NCI-H2029 treated with DMSO at 0.1 percent for 48 hours (cell line): ENCODE measurements at places on chromosomes 3 and 15.

DNA sequence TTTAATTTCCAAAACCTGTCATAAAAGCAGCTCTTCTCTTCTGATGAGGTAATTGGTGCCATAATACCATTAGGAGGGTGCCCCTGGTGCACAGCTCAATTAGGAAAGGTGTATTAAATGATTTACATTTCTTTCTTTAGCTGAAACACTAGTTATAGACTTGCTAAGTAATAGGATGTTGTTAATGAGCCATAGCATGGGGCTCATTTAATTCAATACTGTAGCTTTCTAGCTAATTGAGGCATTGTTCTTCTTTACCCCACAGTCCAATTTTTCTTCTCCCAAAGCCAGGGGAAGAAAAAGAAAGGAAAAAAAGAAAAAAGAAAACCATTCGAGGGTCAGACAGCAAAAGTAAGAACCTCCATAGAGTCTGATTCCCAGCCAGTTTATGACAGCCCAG is 164.0 kb upstream of the HES1 start:
- no peak for DNase-seq

GRCh38 chr3:149812165-149812605 is 830 bp upstream of the RNF13 start:
- DNase-seq = no peak

- no peak for DNase-seq
Measured at GRCh38 chr15:57283774-57284503, 92.4 kb upstream of the CGNL1 start.

GRCh38 chr3:138082085-138082991 is 33.1 kb downstream of the DZIP1L start:
- no peak for DNase-seq

DNA sequence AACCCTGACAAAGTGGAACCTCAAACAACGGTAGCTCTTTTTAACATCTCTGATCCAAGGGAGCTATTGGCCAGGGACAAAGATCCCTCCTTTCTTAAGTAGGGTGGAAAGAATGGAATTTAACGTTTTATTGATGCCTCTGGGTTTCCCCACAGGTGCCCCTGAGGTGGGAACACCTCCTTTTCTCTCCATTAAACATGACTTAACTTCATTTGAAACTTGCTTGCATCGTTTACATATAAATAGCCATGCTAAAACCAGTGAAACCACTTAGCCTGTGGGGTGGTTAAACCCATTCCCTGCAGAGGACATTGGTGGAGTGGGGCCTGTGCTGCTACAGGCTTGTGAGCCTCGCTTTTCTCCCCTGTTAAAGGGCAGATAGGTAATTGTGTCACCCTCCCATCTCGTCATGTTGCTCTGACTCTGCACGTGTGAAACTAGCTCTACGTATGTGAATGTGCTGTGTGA is 9.7 kb downstream of the CGNL1 start:
- DNase-seq = no peak

DNA sequence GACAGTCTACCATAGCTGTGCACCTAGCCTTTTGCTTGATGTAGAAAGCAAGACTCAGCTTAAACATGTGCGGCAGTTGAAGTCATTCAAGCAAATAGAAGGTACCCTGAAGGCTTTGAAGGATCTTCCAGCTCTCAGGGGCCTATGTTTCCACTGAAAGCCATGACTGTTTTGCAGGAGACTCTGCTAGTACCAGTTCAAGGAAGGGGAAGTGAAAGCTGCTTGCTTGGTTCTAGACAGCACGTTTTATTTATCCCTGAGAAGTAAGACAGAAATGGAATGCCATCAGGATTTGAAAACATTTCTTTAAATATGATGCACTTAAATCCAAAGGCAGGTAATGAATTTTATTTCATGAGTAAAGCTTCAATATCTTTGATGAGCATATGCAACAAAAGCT is 311.4 kb downstream of the PDCD6IP start:
- no peak for DNase-seq

DNA sequence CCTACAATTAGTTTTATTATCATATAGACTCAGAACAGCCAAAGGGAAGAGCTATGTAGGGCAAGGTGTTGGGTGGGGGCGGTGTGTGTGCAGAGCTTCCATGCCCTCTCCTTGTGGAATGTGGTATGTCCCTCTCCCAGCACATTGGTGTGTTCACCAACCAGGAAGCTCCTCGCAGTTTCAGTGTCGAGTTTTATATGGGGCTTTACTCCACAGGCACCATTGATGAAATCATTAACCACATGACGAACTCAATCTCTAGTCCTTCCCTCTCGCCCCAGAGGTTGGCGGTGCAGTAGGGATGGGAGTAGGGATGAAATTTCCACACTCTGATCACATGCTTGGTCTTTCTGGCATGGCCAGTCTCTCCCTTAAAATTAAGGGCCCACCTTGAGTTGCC is 13.6 kb upstream of the SRP14 start:
- DNase-seq = no peak

DNA sequence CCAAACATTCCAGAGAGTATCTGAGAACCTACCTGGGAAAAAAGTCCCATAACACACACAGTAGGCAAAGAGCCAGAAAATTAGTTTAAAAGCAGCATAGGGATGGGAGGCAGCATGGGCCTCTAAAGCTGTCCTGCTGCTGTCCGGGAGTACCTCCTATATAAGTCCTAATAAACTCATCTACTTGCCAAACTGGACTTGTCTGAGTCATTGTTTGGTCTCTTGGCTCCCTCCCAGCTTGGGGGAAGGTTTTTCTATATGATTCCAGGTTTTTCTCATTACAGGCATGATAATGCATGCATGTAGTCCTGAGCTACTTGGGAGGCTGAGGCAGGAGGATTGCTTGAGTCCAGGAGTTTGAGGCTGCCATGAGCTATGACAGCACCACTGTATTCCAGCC is 17.5 kb upstream of the HACD2 start:
- DNase-seq = no peak
